ENCODE measurements at places on chromosomes 2 and 18.

- DNase-seq: no peak
Observed at GRCh38 chr2:233976690-233977294, 59.6 kb downstream of the TRPM8 start.

DNA sequence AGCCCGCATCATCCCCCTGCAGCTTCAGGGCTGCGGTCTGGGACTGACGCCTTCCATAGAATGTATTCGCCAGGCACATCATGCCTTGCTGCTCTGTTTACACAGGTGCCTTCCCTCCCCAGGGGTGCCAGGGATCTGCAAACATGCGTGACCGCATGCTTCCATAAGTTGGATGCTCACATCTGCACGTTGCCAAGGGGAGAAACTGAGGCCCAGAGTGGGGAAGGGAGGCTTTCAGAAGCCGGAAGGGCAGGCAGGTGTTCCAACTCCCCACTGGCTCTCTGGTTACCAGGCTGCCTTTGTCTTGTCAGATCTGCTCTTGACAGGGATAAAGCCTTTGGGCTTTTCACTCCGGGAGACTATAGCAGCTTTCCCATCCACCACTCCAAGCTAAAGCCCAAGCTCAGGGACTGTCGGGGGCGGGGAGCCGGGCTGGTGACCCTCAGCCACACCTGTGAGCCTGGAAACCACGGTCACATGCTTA is 125.8 kb upstream of the TNP1 start:
- no peak for DNase-seq

DNA sequence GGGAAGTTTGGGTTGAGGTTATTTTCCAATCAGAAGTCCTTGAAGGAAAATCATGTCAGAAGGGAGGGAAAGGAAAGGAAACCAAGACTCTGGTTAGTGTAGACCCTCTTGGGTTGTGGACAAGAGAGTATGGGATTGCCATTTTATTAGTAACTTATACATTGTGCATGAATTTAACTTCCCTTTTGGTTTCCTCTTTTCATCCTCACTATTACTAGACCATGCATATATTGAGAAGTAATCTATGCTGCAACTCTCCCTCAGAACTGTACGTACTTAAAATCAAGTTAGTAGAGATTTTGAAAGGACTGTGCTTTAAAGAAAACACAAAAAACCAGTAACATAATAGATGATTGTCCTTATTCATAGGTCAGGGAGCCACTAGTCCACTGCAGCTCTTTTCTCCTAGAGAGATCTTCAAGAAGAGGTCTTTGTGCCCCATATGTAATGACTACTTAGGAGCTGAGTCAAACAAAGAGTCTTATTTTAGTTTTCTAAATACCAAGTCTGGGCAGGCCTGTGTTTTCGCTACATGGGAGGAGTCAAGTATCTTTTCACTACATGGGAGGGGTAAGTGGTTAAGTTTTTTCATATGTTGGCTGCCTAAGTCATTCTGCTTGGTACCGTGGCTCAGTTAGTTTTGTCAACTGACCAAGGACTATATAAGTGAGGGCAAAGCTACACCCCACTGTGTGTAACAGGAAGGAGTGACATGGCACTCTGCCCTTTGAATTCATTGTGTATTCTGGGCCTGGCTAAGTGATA is 25.2 kb upstream of the FAM117B start:
- DNase-seq: no peak

GRCh38 chr18:76495006-76495370 is at the start of gene ZNF516:
Gene ZNF516 (minus strand): TSS chr18:76495242. CDS start chr18:76443054, 52,188 bp downstream.
- no peak for DNase-seq

DNA sequence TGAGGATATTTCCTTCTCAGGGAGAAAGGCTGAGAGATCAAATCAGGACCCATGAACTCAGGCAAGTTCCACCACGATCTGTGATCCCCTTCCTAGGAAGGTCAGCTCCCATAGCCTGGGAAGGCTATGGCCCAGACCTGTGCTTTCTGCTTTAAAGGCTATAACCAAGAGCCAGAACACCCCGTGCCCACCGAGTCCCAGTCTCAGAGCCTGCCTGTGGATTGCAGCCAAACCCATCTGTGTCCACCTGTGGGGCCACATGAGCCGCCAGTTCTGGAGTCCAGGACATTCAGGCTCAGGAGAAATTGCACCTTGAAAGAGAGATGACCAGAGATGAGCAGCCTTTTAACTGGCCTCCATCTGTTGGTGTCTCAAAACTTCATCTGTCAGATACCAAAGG is 46.9 kb downstream of the MAL start:
- no peak for DNase-seq
